ENCODE measurements at places on chromosomes 2 and 18.

DNA sequence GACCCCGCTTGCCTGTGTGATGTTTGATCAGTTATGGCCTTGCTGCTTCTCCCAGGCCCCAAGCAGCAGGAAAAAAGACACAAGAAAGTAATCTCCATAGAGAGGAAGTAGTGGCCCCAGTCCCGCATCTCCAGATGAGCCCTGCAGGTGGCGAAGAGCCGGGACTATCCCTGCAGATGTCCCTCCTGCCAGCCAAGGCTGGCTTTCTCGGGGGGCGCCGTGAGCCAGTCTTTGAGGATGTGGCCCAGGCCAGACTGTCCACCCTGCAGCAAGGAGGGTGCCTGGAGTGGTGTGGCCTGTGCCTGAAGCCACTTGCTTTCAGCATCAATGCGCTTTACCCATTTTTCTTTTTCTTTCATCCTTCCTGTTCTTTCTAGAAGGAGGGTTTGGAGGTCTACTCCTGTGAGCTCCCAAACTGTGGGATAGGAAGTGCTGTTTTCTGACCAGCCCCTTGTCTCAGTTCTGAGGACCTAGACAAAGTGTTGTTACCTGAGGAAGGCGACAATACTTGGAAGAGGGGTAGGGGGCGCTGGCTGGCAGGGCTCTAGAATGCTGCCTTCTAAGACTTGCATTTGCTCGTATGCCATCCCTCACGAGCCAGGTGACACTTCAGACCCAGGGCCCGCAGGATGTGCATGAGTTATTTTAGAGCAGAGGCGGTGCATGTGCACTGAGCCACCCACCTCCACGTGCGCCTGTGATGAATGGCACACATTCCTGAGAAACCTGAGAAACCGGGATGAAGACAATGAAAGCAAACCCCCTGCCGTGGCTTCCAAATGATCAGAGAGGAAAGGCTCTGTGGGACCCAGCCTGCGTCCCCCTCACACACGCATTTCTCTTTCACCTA lies 255.8 kb downstream of the FBXO15 start:
- no peak for DNase-seq

DNA sequence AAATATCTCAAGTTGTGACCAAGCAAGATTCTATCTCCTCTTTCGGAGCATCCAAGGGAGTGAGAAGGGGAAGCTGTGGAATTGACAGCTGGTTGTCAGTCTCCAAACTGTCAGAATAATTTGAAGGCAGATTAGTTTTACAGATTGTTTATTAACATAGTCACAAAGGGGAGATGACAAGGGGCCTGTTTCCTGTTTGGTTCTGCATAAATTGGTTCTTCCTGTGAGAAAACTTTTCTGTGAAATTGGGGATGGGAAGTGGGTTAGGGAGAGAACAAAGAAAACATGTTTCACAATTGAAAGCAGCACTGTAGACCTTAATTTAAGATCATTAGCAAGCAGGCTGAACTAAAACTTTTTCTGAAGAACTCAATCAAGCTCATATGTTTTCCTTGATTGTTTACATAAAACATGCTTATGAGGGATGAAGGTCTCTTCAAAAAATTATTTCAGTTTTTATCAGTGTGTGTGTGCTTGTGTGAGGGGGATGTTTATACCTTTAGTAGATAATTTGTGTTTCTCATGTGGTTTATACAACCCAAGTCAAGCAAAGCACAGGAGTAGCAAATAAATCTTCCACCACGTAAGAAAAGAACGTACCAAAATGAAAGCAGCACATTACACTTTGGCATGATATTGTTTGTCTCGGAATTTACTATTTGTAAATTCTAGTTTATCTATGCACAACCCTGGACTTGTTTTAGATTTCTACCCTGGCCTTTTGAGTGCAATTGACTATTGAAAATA lies 604.9 kb upstream of the CDH2 start:
- DNase-seq, result no peak

DNA sequence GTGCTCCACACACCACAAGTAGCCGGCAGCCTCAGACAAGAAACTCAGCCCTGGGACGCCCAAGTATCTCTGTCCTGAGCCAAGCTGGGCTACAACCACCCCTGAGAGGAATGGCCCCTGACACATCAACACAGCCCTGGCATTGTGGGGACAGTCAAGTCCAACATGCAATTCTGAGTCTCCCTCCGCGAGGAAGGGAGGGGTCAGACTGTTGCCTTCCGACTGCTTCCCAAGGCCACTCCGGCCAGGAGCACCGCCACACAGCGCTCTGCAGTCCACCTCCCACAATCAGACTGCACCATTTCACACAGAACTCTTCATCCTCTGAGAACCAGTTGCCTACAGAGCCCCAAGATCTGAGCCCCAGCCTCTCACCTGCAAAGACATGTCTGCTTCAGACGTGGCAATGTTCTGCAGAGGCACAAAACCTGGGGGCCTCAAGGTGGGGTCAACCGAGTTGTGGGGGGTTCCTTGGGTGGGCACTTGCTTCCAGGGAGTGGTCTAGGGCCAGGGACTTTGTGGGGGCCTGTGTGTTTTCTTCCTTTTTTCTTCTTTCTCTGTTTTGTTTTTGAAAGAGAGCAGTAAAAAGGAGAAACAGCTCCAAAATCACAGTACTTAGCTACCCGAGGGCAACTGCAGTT lies 76.7 kb upstream of the SALL3 start:
- DNase-seq, result no peak

GRCh38 chr2:168157926-168158325 lies 89.5 kb downstream of the STK39 start:
- no peak for DNase-seq

DNA sequence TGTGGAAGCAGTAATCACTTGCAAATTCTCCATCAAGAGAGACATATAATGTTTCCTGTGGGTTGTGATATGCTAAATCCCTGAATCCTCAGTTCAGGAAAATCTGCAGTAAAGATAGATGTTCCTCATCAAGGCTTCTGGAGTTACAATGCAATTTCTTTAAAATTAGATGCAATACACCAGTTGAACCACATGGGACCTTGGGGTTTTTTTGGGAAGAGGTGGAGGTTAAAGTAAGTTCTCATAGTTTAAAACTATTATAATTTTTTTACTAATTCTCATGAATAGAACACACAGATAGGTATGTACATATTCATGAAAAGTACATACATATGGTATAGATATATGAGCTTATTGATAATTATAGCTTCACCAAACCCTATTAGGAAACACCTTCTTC lies 496.2 kb downstream of the SATB2 start:
- DNase-seq, result no peak

GRCh38 chr2:179059026-179059700 lies 9.2 kb upstream of the CCDC141 start:
- DNase-seq, result no peak
